ENCODE measurements at places on chromosomes 16 and 17.

- DNase-seq, result no peak
These were observed 198.4 kb downstream of the CYB561 start for GRCh38 chr17:63247706-63248105.

- DNase-seq, result no peak
These were observed 63.7 kb downstream of the SPAG9 start for GRCh38 chr17:51056813-51057510.

DNA sequence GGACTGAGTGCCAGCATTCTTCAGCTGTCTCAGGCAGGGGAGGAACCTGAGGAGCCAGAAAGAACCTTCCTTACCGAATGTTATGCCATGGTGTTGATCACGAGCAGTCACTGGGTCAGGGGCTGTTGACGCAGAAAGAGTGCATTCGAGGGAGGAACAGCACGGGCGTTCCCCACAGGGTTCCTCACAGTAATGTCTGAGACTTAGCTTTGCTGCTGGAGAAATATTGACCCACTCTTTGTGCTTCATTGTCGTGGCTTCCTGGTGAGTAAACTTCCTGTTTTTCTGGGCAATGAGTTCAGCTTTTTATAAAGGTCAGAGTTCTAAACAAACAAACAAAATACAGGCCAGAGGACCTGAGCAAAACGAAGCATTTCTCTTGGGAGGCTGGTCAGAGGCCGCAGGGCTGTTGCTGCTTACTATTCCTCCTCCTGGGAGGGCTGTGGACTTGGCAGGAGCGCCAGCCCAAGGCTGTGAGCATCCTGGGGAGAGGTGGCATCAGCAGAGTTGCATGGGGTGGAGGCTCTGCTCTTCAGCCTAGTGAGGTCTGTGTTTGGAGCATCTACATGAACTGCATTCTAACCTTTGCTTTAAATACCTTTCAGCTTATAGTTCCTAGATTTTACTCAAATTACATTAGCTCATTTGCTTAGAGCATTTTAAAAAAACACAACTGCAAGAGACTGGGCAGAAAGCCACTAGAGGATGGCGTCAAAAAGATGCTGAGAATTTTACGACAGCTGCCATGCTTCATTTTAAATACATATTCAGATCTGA lies 143.1 kb upstream of the CACNG5 start:
- no peak for DNase-seq

DNA sequence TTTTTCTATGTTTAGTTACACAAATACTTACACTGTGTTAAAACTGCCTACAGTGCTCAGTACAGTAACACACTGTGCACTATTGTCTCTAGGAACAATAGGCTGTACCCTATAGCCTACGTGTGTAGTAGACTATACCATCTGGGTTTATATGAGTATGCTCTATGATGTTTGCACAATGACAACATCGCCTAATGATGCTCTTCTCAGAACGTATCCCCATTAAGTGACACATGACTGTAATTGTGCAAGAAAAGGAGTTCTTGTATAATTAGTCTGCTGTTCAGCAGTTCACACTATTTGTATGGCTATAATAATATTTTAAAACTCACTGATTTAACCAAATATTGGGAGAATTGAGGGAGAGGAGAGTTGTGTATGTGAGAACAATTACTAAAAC lies 173.7 kb downstream of the TRIM37 start:
- DNase-seq, result no peak

DNA sequence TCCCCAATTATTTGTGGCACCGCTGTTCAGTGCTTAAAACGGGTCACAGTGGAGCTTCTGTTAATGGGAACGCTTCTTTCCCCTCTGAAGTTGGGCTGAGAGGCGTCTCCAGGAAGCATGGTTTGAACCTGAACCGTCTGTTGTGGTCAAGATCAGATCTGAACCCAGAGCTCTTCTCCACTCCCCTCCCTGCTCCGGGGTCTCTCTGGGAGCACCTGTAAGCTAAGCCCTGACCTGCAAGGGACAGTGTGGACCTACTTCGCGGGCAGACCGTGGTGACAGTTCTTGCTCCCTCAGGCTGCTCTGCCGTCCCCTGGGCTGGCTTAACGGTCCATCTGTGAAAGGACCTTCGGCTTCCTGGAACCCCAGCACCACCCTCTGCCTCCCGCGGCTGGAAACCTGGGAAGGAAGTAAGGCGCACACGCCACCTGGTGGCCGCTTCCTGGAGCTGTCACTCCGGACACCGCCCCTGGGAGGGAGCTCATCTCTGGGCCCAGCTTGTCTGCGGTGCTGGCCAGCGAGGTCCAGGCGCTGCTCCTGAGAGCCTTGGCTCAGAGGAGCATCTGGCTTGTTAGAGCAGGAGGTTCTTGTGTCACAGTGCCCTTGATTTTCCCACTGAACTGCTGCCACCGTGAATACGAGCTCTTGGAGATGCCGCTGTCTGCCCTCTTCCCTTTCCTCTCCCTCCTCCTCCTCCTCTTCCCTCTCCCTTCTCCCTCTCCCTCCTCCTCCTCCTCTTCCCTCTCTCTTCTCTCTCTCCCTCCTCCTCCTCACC lies 518.5 kb upstream of the EEF2KMT start:
- DNase-seq, result peak; percentile 6

GRCh38 chr17:7715936-7716886 lies 1.3 kb upstream of the DNAH2 start:
- DNase-seq, result no peak

GRCh38 chr16:6863135-6863534 lies 469.5 kb upstream of the RBFOX1 start:
- no peak for DNase-seq

Data from CD4-positive, alpha-beta T cell treated with Interleukin-4 for 1 hour (primary cell).